ENCODE measurements at places on chromosomes 5 and 9.

- DNase-seq: no peak
Measured at GRCh38 chr9:112084334-112084733, 90.8 kb downstream of the SUSD1 start.

DNA sequence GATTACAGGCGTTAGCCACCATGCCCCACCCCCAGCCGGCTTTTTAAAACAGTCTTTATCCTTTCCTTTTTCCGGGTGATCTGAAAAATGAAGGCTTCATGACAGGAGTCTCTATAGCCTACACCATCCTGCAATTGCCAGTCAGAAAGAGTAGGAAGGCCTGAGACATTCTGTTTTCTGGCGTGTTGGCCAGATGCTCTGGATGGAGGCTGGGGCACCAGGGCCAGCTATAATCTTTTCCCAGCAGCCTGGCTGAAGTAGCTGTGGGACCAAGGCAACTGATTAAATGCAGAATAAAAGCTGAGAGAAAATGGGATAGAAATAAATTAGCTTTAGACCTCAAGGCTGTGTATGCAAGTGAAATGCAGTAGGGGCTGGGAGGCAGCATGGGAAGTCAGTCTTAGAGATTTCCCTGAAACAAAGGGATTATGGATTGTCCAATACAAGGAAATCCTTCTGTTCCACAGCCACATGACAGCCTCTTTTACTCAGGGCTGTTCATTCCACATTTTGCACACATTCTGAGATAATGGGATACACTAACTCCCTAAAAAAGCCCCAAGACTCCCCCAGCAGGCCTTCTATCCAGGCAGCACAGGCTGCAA lies 116.0 kb upstream of the LRRTM2 start:
- DNase-seq: no peak

DNA sequence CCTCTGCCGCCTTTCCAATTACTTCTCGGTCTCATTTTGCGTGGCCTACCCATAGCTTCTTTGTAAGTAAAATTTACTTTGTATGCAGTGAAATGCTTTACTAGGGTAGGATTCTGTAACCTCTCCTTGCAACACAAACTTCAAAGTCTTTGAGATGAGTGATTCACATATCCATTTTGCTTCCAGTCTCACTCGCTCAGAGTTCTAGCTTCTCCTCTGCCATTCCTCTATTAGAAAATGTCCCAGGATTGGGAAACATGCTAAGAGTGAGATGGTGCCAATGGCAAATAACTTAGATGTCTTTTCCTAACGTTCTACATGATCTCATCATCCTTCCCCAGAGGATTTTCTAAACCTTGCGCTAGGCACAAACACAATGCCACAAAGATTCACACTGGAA lies 270.5 kb upstream of the SLC30A5 start:
- DNase-seq: no peak

- peak; percentile 95 for DNase-seq
Measured at GRCh38 chr9:115022760-115023434, 92.5 kb upstream of the TNFSF8 start.

DNA sequence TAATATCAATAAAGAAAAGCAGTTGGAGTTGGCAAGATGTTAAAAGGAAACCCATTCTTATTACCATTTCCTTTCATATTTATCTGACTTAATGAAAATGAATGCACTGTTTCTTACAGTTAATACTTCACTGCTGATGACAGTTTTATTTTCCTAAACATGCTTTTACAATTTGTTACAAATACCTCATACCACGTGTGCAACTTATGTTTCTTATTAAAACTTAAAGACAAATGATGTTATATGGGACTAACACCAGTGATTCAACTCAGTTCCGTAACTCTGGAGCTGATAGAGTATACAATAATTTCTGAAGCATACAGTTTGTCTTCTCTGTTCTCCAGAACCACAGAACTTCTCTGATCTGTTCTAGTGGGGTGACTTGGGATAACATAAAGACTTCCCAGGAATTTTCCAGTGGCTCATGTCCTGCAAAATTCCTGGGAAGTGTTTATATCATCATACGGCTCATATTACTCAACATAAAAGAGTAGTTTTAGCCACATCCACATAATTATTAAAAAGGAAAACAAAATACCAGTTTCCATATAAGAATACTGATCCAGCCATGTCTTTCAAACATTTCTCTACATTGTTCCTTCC lies 1259.0 kb upstream of the C9orf72 start:
- no peak for DNase-seq

DNA sequence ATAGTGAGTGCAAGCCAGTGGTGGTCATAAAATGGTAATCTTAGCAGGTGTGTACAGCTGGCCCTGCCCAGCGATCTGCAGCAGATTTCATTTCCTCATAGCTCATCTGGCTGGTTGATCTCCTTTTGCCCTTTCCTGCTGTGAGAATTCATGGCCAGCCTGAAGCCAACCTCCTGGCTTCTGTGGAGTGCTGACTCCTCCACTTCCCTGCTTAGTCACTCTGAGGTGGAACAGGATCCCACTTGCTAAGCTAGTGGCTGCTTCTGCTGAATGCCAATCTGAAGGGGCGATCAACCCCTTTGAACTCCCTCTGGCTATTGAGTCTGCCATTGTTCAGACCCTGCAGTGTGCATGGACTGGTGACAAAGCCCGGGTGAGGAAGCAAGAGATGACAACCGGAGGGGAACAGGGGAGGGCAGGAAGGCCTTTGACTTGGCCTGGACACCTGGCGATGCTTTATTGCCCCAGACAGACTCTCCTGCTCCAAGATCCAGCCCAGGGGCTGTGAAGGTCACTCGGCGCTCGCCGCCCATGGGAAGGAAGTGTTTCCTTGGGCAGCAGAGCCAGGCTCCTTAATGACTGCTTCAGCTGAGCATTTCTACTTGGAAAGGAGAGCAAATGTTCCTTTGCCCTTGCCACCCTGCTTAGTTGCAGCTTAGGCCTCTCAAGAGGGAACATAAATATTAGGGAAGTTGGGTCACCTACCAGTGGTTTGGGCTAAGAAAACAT lies 341.1 kb downstream of the ZSWIM6 start:
- peak; percentile 22 for DNase-seq

DNA sequence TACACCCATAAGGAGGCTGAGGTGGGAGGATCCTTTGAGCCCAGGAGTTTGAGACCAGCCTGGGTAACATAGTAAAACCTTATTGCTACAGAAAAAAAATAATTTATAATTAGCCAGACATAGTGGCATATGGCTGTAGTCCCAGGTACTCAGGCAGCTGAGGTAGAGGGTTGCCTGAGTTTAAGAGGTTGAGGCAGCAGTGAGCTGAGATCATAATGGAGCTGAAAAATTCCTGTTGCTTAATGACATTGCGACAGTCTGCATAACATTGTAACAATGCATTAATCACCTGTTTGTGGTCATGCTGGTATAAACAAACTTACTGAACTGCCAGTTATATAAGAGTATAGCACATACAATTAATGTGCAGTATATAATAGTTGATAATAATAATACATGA lies 214.2 kb downstream of the TRIM32 start:
- no peak for DNase-seq

GRCh38 chr5:41043109-41043747 lies 27.9 kb downstream of the MROH2B start:
- no peak for DNase-seq

GRCh38 chr9:132885720-132886333 lies 7.1 kb downstream of the SPACA9 start:
- no peak for DNase-seq

GRCh38 chr5:66144834-66145390 lies 812 bp downstream of the SREK1 start:
- no peak for DNase-seq

GRCh38 chr9:134978272-134978671 lies 60.6 kb upstream of the FCN1 start:
- no peak for DNase-seq

DNA sequence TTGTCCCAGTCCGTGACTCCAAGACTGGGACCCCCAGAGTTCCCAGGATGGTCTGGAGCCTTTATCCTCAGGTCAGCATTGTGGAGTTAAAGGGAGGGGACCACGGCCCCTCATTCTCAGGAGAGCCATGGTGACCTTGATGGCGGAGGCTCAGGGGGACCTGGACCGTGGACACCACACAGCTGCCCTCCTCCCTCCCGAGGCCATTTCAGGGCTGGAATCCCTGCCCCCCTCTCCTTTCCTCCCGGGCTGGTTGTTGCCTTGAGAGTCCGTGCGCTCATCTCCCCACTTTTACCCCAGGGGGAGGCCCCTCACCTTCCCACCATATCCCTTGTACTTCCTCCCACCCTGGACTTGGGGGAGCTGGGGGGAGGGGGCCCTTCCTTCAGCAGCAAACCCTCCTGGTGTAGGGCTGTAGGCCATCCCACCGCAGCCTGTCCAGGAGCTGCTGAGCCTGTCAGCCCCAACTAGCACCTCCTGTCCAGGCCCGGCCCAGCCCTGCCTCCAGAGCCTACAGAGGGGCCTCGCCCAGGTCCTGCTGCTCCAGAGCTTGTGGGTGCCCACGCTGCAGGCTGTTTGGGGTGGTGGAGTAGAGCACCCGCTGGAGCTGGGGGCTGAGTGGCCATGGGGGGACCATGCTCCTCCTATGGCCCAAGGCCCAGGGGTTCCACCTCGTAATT lies 14.3 kb upstream of the AJM1 start:
- no peak for DNase-seq

DNA sequence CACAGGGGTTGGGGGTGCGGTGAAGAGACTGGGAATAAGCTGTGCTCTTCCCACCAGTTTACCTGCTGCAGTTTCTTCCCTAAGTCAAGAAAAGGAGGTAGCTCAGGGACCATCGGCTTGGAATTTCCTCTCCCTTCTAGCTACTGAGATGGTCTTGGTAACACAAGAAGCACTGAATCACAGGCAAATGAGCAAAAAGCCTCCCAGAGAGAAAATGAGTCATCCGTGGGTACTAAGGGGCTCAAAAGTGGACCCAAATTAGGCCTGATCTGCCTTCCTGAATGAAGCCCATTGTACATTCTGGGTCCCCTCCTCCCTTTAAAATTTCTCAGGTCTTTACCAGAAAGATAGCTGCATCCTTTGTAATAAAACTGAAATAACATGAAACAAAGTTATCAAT lies 49.9 kb downstream of the PTPN3 start:
- peak; percentile 56 for DNase-seq

- no peak for DNase-seq
Measured at GRCh38 chr5:173697931-173698579, 81.6 kb upstream of the BOD1 start.

DNA sequence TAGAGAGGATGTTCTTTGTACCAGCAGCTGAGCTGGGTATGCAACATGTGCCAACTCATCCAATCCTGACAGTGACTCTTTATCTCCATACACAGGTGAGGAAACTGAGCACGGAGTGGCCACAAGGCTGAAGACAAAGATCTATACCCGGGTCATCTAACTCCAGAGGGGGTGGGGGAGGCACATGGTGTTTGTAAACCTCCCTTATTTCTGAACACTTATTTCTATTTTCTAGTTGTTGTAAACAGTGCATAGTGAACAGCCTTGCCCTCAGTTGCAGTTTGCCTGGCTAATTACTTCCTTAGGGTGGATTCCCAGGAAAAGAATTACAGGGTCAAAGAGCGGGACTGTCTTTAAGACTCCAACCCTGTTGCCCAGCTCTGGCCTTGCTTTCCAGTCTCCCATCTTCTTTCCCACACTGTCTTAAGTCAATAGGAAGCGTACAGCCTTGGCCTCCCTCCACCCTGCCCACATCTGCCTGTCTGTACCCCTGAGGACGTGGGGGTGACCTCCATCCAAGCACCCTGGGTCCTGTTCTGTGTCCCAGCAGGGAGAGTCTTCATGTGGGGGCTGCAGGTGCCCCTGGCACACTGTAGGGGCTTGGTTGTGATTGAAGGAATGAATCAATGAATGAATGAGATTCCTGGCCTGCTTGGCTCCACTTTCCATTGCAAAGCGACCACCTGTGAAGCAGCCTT lies 13.2 kb upstream of the FIBCD1 start:
- DNase-seq: no peak

All from brain microvascular endothelial cell (primary cell).